HCT116 (cell line): ENCODE measurements at places on chromosomes 1 and 21. TPM values are rescaled to one million over a fixed set of nuclear protein-coding genes. Genes with fewer than 3 reads are reported as not detected.

DNA sequence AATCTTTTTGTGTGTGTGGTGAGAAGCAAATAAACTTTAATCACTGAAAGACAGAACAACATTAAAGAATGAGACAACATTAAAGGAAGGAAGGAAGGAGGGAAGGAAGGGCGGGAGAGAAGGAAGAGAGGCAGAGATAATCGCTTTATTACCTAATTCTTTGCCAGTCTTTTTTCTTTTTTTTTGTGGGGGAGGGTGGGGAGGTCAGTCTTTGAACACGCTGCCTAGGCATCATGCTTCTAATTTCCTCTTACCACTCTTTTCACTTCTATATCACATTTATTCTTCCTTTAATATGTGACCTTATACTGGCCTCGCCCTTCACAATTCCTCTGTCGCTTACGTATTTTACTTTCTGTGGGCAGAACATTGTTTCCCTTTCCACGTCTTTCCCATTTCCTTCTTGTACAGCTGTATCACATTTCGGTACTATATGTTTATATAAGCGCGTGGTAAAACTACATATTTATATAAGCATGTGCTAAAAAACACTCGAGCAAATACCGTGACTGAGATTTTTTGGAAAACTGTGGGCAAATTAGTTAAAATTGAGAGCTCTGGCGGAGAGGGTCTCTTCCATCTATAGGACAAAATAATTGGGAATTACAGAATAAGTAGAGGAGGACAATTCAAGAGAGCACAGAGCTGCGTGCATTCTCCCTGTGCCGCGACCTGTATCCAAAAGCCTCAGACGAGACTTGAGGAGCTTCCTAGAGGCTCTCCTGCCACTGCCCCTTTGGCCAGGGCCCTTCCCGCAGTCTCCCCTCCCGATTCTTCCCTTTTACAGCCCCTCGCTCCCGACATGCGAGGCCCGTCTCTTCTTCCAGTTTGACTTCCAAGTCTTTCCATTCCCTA lies 823 bp upstream of the PRKAA2 start:
- DNase-seq = no peak

DNA sequence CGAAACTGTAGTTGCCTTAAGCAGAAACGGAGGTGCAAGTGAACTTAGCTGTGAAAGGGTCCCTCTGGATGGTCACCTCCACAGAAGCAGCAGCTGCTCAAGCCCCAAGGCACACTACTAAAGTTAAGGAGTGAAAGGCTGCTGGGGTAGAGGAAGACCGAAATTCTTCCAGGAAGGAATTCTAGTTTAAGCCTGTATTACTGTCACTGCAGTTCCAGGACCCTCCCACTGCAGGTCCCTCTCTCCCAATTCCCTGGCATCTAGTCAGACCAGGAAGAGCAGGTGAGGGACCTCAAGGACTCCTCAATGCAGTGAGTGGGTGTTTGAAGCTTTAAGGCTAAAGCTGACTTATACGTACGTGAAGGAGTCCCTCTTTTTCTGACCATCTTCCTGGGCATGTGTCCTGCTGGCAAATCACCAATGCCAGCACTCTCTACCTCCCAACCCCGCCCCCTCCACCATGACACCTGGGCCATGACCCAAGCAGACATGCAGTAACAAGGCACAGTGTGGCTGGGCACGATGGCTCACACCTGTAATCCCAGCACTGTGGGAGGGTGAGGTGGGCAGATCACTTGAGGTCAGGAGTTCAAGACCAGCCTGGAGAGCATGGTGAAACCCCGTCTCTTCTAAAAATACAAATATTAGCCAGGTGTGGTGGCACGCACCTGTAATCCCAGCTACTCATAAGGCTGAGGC lies 57.2 kb downstream of the TGFBR3 start:
- no peak for DNase-seq

DNA sequence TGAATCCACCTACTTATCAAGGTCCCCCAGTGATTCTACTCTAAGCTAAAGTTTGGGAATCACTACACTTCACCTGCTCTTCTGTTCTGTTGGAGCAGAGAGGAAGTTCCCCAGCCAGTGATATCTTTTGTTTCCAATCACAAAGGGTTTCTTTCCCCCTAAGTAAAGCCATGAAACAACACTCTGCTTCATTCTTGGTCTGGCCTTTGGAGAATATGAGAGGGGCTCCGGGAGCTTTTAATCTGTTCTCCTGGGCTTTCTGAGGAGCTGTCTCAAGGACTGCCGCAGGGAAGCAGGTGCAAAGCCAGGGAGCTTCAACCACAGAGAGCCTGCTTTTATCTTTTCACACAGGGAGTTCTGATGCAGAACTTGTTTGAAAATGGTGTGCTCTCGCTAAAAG lies 10.1 kb upstream of the SLAMF9 start:
- no peak for DNase-seq

- no peak for DNase-seq
Measured at GRCh38 chr1:92708368-92708950, 76.4 kb downstream of the EVI5 start.

DNA sequence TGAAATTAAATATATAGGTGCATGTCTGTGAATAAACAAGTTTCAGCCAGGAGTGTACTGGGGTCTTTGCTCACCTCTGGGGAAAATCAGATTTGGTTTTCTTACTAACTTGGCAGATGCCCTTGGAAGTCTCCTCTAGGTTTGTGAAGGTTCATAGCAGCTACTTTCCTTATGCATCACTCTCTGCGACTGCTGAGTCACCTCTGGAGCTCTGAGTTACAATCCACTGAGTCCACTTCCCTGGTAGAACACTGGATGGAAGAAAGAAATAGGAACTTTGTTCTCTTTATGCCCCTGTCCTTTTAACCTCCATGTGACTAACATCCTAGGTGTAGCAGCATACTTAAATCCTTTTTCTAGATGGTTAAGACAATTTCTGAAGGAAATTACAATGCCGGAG lies 4.4 kb upstream of the FASLG start:
- no peak for DNase-seq

DNA sequence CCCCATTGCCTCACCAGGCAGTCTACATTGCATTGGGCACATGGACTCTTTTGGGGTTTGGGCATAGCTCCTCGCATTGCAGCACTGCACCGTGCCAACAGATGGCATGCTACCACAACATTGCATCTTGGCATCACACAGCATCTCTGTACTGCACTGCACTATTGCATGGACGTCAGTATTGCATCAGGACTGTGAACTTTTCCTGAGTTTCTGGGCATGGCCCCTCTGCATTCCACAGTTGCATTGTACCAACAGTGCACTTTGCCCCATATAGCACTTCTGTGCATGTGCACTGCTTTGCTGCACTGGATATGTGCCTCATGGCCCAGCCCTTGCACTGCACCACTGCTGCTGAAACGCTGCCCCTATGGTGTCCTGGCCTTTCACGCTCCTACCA lies 9.6 kb downstream of the PTPRU start:
- no peak for DNase-seq

GRCh38 chr1:171233183-171233582 lies 15.1 kb upstream of the FMO1 start:
- no peak for DNase-seq

The FCRL1 gene
- not detected for total RNA-seq
